ENCODE measurements at places on chromosomes 2 and 18. TPM values are rescaled to one million over a fixed set of nuclear protein-coding genes. Genes with fewer than 3 reads are reported as not detected.
A peak's percentile ranks its signal among the peaks of the same experiment; 100 is the strongest.

The TXNDC2 gene
- polyA plus RNA-seq, result 0.07 TPM

- DNase-seq, result peak; percentile 90
These were observed 127.9 kb upstream of the SH3BP4 start for GRCh38 chr2:234823877-234824376.

- no peak for DNase-seq
These were observed 18.7 kb upstream of the DUSP2 start for GRCh38 chr2:96163768-96164429.

DNA sequence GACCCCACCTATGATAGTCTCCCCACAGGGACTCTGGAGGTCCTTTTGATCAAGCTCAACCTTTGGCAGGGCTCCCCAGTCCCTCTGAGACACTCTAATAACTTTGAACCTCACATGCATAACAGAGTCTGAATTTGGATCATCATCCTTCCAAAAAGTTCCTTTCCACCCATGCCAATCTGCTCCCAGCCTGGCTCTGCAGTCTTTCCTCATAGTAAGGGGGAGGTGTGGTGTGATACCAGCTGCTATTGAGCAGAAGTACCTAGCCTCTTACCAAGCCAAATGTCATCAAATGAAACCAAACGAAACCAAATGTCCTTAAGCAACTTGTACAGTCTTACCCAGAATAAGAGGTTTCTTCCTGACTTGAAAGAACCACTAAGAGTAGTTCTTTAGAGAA lies 36.5 kb downstream of the DTNA start:
- DNase-seq, result no peak

DNA sequence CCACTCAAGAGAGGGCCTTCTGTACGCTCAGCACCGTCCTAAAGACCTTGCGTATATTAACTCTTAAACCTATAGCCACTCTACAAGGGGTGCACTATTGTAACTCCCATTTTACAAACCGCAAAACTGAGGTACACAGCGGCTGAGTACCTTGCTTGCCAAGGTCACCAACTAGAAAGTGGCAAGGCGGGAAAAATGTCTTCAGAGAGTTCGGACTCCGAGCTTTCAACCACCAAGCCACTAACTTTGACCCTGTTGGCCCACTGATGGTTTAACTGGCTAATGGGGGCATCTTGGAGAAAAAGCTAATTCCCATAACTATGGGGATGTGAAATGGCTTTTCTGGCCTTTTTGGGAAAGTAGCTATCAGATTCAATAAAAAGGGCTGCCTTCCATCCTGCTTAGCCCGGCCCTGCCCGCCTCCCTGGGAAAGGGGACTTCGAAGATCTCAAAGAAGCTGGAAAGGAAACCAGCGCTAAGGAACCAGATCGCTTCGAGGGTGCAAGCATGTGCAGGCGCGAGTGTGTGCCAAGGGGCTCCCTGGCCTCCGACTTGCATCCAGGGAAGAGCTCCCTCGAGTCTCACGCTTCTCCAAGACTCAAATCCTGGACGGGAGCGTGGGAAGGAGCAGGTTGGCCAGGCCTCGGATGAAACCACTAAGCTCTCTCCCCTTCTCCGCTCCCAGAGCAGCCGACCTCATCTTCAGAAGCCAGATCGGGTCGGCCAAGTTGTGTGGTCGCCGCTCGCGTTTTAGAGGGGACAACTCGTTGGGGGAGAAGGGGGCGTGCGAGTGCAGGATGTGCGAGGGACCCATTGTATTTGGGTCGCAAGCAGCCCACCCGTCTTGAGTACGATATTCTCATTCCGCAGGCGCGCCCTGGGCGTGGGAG lies 2.2 kb upstream of the SP5 start:
- DNase-seq, result no peak

DNA sequence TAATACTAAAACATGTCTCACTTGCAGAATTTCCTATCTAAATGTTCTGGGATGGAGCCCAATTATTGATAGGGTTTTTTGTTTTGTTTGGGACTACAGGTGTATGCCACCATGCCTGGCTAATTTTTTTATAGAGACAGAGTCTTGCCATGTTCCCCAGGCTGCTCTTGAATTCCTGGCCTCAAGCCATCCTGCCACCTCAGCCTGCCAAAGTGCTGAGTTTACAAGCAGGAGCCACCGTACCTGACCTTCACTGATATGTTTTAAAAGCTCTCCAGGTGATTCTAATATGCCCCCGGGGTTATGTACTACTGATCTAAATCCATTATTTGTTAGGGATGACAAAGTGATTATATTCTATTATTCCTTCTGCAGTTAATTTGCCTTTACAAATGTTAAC lies 2.2 kb downstream of the ELAC1 start:
- DNase-seq, result no peak

GRCh38 chr18:48832938-48833700 lies 117.6 kb downstream of the SMAD7 start:
- no peak for DNase-seq

GRCh38 chr2:131673400-131674173 lies 145.9 kb downstream of the CCDC74A start:
- DNase-seq, result peak; percentile 52

The RND3 gene
- polyA plus RNA-seq, result 48.3 TPM

GRCh38 chr18:26479681-26480079 lies 68.7 kb downstream of the KCTD1 start:
- DNase-seq, result peak; percentile 57

DNA sequence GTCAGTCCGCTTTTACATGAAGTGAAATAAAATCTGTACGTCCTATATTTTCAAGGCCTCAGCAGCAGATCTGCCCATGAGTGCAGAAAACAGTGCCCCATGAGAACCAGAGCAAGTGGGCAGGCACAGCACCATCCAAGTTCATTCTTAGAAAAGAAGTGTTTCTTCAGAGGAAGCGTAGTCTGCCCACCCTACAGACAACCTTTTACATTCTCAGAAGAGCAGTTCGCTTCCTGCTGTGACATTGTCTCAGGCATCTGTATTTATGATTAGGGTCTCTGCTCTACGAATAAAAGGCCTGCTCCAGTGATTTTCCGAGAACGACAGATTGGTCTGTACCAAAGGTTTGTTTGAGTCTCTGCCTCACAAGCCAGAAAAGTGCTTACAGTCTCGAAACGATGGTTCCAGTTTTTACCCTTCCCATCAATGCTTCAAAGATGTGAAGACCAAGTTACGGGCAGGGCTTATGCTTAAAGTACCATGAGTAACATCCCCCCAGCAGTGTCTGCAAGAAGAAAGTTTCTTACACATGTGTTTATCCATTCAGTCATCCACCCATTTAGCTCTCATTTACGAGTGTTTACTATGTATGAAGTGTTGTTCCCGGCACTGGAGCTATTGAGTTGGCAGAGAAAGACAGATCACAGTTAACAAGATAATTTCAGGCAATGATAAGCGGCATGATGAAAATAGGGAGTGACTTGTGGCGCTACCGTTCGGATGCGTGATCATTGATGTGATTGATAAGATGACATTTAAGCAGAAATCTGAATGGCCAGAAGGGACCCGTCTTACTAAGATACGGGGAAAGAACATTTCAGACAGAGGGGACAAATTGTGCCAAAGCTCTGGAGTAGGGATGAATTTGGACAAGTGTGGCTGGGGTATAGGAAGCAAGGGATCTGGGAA lies 31.4 kb upstream of the CTLA4 start:
- DNase-seq, result no peak

The KCNG3 gene
- polyA plus RNA-seq, result 0.75 TPM

GRCh38 chr2:215888680-215889079 lies 124.7 kb downstream of the MREG start:
- DNase-seq, result no peak

DNA sequence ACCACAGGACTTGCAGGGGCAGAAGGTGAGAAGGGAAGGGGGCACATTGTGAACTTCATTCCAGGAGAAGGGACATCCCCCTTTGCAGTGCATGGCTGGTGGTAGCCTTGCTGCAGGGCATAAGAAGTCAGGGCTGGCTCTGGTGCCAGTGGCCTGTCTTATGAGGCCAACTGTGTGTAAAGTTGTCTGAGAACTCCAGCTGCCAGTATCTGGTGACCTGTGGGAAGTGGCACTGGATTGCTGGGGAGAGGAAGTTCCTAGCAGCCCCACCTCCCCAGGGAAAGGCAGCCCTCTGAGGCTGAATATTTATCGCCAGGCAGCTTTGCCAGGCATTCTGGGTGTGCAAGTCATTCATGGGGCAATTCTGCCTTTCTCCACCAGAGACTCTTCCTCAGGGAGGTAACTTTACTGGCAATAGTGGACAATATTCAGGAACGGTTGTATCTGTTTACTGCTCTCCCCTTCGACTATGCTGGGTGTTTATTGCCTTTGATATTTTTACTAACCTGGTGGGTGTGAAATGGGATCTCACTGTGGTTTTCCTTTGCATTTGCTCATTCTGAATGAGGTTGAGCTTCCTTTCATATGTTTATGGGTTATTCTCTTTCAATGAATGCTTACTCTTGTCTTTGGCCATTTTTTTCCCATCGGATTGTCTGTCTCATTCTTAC lies 12.3 kb downstream of the TRPM8 start:
- no peak for DNase-seq

DNA sequence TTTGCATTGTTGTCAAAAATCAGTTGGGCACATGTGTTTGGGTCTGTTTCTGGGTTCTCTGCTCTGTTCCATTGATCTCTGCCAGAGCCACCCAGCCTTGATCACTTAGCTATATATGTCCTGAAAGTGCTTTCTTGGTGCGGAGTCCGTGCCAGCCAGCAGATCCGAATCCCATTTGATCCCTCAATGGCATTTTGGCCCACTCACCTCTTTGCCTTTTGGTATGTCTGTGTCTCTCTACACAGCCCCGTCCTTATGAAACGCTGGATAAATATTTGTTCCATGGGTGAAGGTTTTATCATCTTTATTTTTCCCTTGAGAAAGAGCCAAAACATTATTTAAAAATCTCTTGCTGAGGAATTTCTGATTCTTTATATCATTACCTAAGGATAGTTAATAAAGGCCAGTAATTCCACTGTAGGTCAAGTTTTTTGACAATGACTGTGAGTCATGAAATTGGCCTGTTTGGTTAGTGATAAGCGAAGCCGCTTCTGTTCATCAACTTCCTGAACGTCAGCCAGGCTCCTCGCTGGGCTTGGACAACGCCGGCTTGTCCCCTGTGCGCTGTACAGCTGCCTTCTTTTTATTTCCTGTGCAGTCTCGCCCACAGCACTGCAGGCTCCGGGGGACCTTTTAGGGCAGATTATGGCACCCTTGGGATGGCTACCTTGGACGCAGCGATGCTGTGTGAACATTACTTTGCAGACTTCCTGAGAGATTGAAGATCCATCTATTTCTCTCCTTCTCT lies 24.9 kb downstream of the MTCL1 start:
- no peak for DNase-seq

The REG3G gene
- polyA plus RNA-seq, result not detected

GRCh38 chr2:17208511-17208910 lies 309.7 kb downstream of the RAD51AP2 start:
- DNase-seq, result no peak

GRCh38 chr2:54588244-54588899 lies 132.2 kb downstream of the SPTBN1 start:
- DNase-seq, result no peak

GRCh38 chr2:9980520-9980919 lies 29.0 kb downstream of the GRHL1 start:
- DNase-seq, result no peak

The EIPR1 gene
- polyA plus RNA-seq, result 23.2 TPM

DNA sequence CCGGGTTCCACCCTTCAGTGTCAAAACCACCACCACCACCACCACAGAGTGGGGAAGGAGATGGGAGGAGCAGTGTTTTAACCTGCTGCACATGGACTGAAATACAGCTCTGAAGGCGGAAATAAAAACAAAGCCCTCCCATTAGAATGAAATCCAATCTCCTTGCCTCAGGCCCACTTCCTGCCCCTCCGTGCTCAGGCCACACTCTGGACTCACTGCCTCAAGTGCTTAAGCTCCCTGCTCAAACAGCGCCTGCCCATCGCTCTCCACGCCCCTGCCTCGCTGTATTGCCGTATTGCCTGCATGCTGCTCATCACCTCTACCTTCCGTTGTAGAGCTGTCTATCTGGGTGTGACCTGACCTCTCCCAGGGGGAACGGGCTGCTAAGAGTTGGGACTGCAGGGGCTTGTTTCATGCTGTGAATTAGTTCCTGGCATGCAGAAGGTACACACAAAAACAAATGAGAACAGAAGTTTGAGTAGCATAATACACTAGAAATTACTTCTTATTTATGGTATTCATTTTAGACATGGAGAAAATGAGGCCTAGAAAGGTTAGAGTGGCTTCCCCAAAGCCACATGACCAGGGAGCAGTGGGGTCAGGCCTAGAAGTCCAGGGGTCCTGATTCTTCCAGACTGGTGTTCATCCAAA lies 31.6 kb upstream of the NEB start:
- DNase-seq, result peak; percentile 54

- peak; percentile 55 for DNase-seq
These were observed 89.5 kb upstream of the RBMS1 start for GRCh38 chr2:160583146-160583535.

The GALNT3 gene
- 12.3 TPM for polyA plus RNA-seq

DNA sequence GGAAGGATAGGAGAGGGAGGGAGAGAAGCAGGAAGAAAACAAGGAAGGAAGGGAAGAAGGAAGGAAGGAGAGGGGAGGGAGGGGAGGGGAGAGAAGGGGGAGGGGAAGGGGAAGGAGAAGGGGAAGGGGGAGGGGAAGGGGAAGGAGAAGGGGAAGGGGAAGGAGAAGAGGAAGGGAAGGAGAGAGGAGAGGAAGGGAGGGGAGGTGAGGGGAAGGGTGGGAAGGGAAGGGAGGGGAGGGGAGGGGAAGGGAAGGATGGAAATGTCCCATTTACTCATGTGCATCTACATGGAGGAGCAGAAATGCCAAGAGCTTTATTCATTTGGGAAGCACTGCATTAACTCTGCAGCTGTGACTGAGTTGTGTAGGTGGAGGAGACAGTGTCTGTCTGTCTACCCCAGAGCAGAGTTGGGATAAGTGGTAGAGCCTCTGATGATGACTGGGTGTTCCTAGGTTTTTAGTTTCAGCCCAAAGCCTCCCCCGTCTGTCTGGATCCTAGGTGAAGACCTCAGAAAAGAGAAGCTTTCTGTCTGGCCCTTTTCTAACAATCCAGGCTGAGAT lies 131.3 kb downstream of the COL6A3 start:
- DNase-seq, result no peak

The CSRNP3 gene
- 9.2 TPM for polyA plus RNA-seq

DNA sequence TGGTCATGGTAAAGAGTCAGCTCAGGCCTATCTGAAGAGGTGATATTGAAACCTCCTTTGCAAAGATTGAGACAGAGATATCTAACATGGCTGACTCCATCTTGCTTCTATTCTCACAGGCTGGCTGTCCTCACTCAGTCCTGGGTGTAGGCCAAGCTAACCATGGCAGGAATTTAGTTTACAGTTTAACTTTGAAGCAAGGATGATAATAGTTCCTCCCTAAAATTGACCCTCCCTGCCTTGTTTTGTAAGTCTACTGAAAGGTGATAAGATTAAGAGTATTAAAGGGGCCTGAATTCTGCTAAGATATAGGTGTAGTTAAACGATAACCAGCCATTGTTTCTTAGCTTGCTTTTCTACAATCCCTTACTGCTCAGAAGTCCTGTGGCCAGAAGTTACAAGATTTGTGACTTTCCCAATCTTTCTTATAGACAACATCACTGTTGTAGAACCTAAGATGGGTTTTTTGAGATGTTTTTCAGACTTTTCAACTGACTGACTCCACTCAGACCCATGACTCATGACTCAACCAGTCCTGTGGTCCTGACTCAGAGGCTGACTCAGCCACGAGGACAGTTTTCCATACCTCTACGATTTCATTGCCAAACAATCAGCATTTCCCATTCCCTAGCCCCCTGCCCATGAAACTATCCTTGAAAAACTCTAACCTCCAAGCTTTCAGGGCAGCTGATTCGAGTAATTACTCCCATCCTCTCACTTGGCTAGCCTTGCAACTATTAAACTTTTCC lies 195.7 kb upstream of the SESTD1 start:
- DNase-seq, result no peak

Measured in renal pelvis (tissue), 12 donors.